Activated CD4-positive, alpha-beta T cell treated with anti-CD3 and anti-CD28 coated beads, Interleukin-2, amount 10 ng/mL, durations not matched to agents 7 days and 5 days (primary cell): ENCODE measurements at places on chromosomes 1 and 21. TPM values are rescaled to one million over a fixed set of nuclear protein-coding genes. Genes with fewer than 3 reads are reported as not detected.

Gene KIAA0040
- 67.1 TPM for total RNA-seq

Gene CFHR5
- not detected for total RNA-seq

Gene IFI44
- 187 TPM for total RNA-seq

DNA sequence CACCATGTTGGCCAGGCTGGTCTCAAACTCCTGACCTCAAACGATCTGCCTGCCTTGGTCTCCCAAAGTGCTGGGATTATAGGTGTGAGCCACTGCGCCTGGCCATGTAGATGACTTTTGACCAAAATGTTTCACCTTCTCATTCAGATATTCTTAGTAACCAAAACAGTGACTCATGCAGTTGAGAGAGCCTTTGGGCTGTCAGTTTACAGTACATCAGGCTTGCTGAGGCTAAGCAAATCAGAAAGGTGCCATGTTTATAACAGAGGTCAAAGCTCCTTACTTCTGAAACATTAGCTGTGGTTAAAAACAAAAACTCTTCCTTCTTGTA lies 21.0 kb downstream of the CNIH4 start:
- peak; percentile 22 for DNase-seq

- no peak for DNase-seq
These were observed 100.0 kb downstream of the ABCA4 start for GRCh38 chr1:94020764-94021579.

DNA sequence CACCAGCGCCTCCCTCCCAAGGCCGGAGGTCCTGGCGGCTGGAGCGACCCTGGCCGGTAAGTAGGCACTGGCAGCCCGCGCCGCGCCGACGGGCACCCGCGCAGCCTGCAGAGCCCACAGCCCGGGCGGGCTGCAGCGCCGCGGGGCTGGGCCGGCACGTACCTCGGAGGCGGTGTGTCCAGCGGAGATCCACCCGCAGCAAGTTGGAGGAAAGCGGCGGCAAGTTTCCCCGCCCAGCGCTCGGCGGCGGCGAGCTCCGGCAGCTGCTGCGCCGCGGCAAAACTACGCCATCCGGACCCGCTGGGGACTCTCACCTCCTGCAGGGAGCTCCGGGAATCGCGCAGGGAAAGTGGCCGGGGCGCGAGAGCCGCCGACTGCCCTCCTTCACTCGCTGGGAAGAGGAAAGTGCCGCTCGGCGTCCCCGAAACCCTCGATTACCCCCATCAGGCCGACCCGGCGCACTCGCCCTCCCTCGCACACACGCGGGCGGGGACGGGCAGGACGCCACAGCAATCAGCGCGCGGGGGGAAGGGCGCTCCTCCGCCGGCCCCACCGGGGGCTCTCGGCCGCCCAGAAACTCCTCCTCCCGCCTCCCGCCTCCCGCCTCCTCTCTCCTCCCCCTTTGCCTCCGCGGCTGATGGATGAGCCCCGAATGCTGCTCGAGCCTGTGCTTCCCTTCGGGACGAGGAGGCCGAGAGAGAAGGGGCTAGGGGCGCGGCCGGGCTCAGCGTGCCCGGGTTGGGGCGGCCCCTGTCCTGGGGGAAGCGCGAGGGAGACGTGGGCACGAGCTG lies at the start of gene TGFBR3:
Gene TGFBR3 (minus strand): TSS at position 436 of the 791 bp plus-strand sequence. CDS start 24,620 bp downstream, outside the sequence.
- DNase-seq = peak; percentile 67

- no peak for DNase-seq
These were observed 71.7 kb downstream of the APP start for GRCh38 chr21:26098772-26099397.
